ENCODE measurements at places on chromosomes 13 and 19.

DNA sequence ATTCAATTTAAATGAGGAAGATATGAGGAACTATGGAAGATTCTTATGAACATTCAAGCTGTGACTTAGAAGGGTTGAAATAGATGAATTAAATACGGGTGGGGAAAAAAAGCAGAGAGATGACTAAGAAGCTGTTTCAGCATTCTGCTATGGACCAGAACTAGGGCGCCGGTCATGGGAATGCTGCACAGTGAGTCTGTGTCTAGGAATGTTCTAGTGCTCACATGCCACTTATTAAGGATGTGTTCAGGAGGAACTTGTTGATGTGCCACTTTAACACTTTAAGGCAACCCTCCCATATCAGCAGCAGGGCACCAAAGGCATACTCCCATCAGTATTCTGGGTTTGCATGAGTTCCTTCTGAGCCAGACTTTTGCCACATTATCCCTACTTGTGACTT is 152.1 kb downstream of the POSTN start:
- DNase-seq, result no peak

DNA sequence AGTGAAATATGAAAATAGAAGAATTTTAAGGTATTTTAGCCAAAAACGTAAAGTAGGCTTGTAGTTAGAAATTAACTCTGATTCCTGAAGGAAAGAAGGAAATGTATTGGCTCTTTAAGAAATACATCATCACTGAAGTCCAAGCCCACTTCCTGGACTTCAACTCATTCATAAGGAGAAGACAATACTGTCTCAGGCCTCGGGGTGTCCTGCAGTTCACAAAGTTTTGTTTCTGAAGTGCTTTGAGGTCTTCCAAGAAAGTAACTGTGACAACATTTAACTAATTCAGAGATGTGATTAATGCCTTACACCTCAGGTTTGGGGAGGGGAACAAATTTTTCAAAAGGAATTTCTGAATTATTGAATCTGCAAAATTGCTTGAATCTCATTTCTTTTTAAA is 65.8 kb upstream of the STARD13 start:
- peak; percentile 46 for DNase-seq

- DNase-seq, result no peak
Measured at GRCh38 chr13:73367886-73368285, 309.1 kb downstream of the KLF5 start.

GRCh38 chr19:681029-682019 is 5.1 kb downstream of the FSTL3 start:
- peak; percentile 96 for DNase-seq

DNA sequence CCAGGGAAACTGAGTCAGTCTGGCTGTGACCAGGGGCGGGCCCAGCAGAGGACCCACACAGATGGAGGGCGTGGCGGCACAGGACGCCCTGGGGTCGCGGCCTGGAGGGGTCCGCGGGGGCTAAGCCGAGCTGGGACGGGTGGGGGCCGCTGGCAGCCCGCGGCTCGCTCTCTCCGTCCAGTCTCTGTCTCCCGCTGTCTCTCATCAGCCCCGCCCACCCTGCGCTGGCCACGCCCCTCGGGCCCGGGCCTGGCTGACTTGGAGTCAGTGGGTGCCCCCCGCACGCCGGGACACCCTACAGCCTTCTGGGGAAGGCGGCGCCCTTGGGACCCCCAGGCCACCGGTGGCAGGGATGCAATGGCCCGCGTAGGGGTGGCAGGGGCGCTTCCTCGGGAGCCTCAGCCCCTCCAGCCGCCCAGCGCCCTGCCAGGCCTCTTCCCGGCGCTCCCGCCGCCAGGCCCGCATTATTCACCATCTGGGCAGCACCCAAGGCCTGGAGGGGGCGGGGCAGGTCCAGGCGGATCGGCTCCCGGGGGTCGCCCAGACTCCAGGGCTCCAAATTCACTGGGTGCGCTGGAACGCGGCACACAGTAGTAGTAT is at the start of gene TBXA2R:
Gene TBXA2R, minus strand, starts transcription at position 186 of the 600 bp plus-strand sequence. CDS start 6,241 bp downstream, outside the sequence.
- DNase-seq, result peak; percentile 91

DNA sequence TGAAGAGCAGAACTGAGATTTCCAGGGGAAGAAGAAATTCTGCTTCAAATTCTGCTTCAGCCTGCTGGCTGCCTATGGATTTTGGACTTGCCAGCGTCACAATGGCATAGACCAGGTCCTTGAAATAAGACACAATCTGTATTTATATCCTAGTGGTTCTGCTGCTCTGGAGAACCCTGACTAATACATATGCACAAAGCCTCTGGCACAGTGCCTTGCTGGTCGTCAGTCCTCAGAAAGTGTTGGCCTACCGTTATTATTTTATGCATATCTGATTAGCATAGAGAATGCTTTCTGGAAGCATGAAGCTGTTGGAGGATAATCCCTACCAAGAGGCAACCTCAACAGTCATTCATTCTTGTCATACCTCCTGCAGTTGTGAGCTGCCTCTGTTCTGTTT is 213.7 kb downstream of the B3GLCT start:
- no peak for DNase-seq

DNA sequence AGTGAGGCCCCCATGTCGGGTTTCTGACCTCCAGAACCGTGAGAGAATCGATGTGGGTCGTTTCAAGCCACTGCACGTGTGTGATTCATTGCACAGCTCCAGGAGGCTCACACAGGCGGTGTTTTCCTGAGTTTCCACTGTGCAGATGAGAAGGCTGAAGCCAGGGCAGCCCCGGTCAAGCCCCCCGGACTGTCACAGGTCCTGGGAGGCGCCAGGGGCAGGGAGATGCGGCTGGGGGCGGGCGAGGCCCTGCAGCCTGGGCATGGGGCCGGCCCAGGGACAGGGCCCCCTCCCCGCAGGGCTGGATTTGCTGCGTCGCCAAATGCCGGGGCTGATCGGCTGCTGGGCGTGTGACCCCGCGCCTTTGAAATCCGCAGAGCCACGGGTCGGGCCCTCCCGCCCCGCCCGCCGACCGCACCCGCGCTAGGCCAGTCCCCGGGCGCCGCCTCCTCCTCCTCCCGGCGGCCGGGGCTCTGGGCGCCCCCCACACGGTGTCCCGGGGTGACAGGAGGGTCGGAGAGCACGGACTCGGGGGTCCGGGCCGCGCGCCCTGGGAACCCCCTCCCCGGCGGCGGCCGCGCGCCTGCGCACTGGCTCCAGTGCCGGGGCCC is 9.9 kb upstream of the MKNK2 start:
- no peak for DNase-seq

DNA sequence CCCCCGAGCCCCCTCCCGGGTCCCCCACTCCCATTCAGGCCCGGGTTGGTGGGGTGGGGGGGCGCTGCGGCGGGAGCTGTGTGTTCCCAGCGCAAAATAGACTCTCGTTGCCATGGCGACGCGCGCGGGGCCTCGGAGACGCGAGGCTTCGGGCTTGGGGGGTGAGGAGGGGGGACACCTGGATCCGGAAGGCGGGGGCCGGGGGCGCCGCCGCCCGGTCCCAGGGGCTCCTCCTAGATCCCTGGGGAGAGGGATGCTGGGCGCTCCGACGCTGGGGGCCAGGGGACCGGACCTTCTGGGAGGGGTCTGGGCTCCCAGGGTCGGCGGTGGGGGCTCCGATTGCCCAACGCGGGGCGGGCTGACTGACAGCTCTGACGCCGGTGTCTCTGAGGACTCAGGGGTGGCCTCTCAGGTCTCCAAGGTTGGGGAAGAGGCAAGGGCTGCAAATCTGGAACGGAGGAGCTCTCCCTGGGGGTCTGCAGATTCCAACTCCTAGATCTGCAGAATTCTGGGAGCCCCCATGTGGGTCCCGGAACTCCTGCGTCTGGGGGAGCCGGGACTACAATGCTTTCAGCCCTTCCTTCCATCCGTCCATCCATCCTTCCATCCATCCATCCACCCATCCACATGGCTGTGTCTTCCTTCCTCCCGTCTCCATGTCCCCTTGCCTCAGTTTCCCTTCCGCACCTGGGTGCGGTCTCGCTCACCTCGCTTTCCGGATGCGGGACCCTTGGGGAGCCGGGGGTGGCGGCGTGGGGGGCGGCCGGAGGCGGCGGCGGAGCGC is 9.1 kb upstream of the SHISA7 start:
- DNase-seq, result peak; percentile 46

DNA sequence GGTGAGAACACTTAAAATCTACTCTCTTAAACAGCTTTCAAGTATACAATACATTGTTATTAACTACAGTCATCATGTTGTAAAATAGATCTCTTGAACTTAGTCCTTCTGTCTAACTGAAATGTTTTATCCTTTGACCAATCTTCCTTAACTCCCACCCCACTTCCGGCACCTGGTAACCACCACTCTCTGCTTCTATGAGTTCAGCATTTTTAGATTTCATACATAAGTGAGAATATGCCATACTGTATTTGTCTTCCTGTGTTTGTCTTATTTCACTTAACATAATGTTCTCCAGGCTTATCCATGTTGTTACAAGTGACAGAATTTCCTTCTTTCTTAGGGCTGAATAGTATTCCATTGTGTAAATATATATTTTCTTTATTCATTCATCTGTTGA is 144.1 kb upstream of the TRPC4 start:
- no peak for DNase-seq

DNA sequence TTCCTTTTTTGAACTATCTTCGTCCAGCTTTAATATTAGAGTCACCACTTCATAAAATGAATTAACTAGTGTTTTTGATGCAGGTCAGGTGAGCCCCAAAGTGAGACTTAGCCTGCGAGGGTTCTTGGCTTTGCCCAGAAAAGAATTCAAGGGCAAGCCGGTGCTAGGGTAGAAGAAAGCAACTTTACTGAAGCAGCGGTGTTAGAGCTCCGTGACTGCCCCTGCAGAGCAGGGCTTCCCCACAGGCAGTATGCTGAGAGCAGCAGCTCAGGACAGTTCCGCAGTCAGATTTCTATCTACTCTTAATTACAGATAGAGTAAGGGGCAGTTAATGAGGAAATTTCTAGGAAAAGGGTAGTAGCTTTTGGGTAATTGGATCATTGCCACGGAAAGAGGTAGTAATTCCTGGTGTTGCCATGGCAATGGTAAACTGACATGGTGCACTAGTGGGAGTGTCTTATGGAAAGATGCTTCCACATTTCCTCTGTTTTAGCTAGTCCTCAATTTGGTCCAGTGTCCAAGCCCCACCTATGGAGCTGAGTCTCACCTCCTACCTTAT is 432.2 kb upstream of the ZNF507 start:
- DNase-seq, result no peak

DNA sequence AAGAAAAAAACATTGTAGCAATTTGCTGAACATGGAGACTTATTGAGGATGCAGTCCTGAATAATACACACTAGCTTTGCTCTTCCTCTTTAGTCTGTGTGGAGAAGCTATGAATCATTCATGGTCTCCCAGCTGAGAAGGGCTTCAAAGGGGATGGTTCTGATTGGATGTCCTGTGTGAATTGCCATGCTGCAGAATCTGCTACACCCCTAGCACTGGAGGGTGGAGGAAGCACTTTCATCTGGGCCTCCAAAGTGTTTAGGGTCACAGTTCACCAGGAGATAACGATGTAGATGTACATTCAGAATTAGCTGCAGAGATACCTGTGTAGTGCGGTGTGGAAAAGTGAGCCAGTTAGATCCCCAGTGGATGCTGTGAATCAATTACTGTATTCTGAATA is 321.1 kb upstream of the EDNRB start:
- no peak for DNase-seq

GRCh38 chr13:66077132-66077689 is 1152.9 kb downstream of the PCDH9 start:
- DNase-seq, result no peak

GRCh38 chr19:8057545-8058270 is 5.1 kb downstream of the CCL25 start:
- DNase-seq, result no peak

- DNase-seq, result no peak
Measured at GRCh38 chr19:2451741-2452140, 5.0 kb downstream of the LMNB2 start.

DNA sequence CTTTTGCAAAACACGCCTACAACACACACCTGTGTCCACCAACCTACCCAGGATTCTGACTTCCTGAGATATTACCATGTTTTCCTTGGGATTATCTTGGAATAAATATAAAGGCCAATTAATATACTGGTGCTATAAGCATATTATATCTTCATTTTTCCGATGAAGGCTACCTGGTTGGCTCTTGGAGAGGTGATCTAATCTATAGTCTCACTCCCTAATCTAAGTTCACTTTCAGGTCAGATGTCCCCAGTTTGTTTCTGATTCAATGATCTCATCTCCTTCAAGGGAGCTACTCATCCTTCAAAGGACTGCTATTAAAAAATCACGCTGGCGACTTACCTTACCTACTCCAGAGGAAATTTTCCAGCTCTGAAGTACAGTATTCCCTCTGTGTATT is 517.5 kb downstream of the KLF5 start:
- no peak for DNase-seq

- DNase-seq, result no peak
Measured at GRCh38 chr13:76620036-76620435, 266.2 kb downstream of the KCTD12 start.

GRCh38 chr13:80881942-80882445 is 541.1 kb upstream of the SPRY2 start:
- no peak for DNase-seq

- DNase-seq, result no peak
Measured at GRCh38 chr13:44242766-44243165, 130.9 kb upstream of the SERP2 start.

GRCh38 chr19:1377965-1378785 is 5.5 kb upstream of the NDUFS7 start:
- no peak for DNase-seq

DNA sequence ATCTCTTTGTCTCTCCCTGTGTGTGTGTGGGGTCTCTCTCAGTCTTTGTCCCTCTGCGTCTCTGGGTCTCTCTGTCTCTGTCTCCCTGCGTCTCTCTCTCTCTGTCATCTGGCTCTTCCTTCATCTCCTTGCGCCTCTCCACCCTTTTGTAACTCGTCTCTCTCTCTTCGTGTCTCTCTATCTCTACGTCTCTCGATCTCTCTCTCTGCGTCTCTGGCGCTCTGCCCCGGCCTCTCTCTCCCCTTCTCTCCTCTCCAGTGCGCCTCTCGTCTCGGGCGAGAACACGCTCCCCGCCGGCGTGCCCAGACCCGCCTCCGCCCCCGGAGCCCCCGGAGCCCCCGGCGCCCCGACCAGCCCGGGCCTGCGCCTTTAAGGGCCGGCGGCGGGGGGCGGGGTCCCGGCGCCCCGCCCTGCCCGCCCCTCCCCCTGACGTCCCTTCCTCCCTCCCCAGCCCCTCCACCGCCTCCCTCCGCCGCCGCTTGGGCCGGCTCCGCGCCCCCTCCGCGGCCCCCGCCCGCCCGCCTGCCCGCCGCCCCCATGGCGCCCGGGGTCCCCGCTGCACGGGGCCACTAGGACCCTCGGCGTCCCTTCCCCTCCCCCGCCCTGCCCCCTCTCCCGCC is at the start of gene MARK4:
Gene MARK4, plus strand, starts transcription at position 440 of the 620 bp plus-strand sequence. CDS start 318 bp downstream, outside the sequence.
- DNase-seq, result peak; percentile 99

DNA sequence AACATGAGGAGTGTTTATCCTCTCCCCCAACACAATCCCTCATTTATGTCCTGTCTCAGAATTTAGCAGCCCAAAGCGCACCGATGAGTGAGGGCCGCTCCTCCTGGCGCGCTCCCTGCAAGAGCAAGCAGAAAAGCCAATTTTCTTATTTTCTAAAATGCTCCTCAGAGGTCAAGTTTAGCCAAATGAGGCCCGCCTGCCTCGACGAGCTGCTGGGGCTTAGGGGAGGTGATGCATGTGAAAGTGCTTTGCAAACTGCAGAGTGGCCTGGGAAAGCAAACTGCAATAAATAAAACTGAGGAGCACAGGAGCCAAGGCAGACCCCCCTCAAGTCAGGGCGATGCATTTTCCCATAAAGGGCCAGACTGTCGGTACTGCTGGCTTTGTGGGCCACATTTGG is 29.0 kb downstream of the CAPS start:
- DNase-seq, result no peak

GRCh38 chr19:56314018-56314380 is 640 bp downstream of the ZSCAN5A start:
- peak; percentile 33 for DNase-seq
